ENCODE measurements at places on chromosomes 7 and 10.

DNA sequence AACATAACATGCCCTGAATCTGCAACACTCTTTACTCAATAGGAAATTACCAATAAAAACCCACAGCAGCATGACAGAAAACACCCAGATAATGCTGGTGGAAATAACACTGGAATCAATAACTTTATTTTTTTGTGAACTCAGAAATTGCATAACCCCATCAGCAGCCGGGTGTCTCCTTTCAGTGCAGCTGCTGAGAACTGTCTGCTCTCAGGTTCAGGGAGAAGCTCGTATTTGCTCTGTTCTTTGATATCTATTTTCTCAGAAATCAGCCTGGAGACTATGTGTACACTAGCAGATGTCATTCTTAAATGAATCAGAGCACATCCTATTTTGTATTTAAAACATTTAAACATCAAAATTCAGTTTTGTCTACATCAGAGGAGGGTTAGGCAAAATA lies 506.0 kb downstream of the POM121L12 start:
- H3K4me1 ChIP-seq, result no peaks in the 10 kb centered on the region
- H3K4me3 ChIP-seq, result no peak overlapping the region
- H3K27ac ChIP-seq, result no peak overlapping the region
- no peak for DNase-seq
- H3K27me3 ChIP-seq, result no peaks in the 10 kb centered on the region

DNA sequence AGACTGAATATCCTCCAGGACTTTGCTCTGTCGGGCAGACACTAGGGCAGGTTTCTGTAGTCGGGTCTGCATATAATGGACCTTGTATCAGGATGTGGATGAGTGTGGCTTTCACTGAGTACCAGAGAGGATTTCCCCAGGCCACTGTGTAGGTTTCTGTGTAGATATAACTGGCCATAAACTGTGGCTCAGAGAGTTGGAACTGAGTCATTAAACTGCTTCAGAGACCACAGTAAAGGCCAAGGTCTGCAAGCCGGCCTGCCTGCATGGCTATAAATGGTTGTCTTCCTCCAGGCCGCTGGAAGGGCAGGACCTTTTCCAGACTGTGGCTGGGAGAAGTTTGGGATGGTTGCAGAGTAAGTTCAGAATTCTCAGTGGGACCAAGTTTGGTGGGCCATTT lies 16.9 kb downstream of the ZNF92 start:
- H3K4me1 ChIP-seq, result peaks cover 15% of the 10 kb centered on the region
- H3K27me3 ChIP-seq, result no peaks in the 10 kb centered on the region
- H3K36me3 ChIP-seq, result peaks cover 12% of the 10 kb centered on the region
- no peak for DNase-seq
- no peak overlapping the region for H3K27ac ChIP-seq

DNA sequence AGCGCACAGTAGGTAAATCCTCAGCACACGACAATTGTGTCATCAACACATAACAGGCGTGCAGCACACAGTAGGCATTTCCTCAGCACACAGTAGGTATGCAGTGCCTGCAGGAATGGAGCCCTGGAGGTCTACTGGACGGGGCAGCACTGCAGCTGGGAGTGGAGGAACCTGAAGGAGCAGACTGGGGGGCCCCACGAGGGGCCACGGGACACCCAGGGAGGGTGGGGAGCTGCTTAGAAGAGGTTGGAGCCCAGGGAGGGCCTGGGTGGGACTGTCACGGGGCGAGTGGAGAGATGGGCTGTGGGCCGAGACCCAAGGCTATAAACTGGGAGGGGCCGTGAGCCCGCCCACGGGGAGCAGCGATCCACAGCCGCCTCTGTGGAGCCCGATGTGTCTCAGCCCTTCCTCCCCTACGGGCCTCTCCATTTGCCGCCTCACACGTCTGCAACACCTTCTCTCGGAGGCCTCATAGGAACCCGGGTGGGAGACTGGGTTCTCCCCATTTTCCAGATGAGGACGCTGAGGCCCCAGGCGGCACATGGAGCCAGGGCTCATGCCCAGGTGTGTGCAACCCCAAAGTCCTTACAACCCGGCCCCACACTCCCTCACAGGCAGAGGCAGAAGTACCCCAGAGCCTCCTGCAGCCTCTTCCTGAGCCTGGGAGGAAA lies 101.5 kb downstream of the MICALL2 start:
- peak; percentile 34 for DNase-seq
- H3K27ac ChIP-seq, result no peak overlapping the region
- H3K4me3 ChIP-seq, result no peak overlapping the region
- H3K4me1 ChIP-seq, result no peaks in the 10 kb centered on the region

DNA sequence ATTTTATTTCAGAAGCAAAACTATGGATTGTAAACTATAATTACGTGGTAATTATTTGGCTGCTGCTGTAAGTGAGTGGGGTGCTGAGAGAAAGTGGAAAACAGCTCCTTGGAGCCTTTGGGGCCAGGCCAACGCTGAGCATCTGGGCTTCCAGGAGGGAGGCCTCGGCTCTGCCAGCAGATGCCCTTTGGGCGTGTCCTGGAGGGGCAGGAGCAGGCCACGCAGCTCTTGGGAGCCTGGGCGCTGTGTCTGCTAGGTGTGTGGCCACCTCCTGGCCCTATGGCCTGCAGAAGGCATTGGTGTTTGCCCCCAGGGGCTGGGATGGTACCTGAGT lies 423.3 kb downstream of the GLRX3 start:
- H3K36me3 ChIP-seq, result no peaks in the 10 kb centered on the region
- no peak overlapping the region for H3K27ac ChIP-seq
- H3K4me1 ChIP-seq, result no peaks in the 10 kb centered on the region
- no peaks in the 10 kb centered on the region for H3K27me3 ChIP-seq
- DNase-seq, result no peak

DNA sequence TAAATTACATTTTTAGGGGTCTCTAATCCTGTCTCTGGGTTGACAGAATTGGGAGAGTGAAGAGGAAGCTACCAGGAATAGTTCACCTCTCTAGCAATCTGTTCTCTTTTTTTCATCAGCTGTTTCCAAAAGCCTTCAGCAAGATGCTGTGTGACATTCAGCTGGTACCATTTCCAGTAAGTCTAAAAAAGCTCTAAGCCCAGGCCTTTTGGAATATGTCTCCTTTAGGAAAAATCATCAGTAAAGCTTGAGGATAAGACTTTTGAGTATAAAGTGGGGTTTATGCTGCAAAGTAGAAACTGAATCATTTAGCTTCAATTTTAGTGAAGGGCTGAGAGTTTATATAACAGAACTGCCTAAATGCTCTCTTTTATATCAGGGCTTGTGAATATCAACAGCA lies 81.5 kb downstream of the CCNY start:
- no peaks in the 10 kb centered on the region for H3K36me3 ChIP-seq
- no peak for DNase-seq
- H3K4me1 ChIP-seq, result peaks cover 50% of the 10 kb centered on the region
- no peak overlapping the region for H3K4me3 ChIP-seq

Data from natural killer cell treated with Interleukin-12 subunit alpha and Interleukin-12 subunit beta and Interleukin-15 and Interleukin-18, amount 100 ng/mL, for 72 hours (primary cell).